ENCODE measurements at places on chromosomes 2 and 18.

DNA sequence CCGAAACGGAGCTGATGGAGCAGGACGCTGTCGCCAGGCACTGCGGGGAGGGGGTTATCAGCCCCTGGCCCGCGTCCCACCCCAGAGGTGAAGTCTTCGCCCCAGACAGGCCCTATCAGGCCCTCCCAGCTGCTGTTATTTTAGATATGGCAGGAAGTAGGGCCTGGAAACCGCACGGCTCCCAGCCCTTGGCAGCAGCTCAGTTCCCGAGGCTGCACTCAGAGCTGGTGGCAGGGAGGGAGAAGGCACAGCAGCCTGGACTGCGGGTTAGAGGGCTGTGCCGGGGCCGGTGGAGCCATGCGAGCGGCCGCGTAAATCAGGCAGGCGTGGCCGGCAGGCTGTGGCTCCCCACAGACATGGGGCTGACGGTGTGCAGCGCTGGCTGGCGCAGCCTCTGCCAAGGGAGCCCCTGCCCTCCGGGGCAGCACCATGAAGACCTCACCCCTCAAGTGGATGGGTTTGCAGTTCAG, 111.4 kb downstream of the NFATC1 start:
- DNase-seq: no peak

DNA sequence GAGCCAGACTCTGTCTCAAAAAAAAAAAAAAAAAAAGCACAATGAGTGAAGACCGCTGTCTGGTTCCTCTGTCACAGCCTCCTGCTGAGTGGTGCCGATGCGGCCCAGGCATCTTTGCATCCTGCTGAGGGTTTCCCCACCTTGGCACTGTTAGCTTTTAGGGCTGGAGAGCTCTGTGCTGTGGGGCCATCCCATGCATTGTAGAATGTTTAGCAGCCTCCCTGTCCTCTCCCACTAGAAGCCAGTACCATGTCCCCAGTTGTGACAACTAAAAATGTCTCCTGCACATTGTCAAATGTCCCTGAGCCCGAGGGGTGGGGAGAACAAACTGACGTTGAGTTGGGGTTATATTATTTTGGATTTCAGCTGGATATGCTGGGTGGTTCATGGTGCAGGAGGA, 7.9 kb upstream of the COLEC11 start:
- DNase-seq: no peak

DNA sequence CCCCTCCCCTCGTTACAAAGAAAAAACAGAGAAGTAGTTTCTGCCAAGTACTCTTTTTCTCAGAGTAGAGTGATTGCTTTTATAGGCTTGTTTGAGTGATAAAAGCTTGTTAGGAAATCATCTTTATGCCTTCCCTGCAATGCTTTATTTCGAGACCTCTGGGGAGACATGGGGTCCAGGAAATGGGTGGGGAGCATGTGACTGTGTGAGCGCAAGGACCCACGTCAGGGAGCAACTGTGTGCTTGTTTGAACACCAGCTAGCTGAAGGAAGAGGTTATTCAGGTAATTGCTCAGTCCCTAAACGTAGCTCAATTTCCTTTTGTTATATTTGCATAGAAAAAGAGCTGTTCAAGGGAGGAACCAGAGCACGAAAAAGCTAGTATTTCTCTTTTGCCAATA, 187.3 kb downstream of the FAM210A start:
- DNase-seq: no peak

GRCh38 chr18:58871514-58872420, 7.1 kb downstream of the ZNF532 start:
- no peak for DNase-seq

GRCh38 chr2:186129767-186130581, 356.1 kb upstream of the ZC3H15 start:
- no peak for DNase-seq

DNA sequence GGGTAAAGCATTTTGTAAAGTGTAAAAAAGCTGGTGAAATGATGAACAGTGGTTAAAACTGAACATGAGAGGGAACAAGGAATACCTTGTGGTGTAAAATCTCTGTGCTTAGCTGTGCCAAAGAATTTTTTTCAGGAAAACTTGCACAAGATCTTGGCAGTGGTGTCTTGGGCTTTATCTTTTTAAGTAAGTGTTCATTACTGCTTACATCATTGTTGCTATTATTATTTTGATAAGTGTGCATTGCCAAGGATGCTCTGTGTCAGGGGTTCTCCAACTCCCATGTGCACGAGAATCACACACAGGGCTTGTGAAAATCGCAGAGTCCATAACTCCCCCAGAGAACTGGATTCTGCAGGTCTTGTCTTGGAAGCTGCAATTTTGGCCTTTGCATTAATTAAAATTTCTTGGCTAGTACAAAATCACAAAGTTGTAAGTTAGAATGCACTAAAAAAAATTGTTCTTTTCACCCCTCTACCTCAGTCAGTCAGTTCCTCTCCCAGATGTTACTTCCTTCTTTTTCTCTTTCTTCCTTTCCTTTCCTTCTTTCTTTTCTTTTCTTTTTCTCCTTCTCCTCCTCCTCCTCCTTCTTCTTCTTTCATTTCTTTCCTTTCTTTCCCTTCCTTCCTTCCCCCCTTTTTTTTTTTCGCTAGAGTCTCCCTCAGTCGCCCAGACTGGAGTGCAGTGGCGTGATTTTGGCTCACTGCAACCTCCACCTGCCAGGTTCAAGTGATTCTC, 37.8 kb downstream of the GATA6 start:
- DNase-seq: no peak

GRCh38 chr2:177611310-177611886, 218.8 kb downstream of the AGPS start:
- DNase-seq: no peak

GRCh38 chr18:24319757-24320156, 77.9 kb downstream of the OSBPL1A start:
- DNase-seq: no peak

DNA sequence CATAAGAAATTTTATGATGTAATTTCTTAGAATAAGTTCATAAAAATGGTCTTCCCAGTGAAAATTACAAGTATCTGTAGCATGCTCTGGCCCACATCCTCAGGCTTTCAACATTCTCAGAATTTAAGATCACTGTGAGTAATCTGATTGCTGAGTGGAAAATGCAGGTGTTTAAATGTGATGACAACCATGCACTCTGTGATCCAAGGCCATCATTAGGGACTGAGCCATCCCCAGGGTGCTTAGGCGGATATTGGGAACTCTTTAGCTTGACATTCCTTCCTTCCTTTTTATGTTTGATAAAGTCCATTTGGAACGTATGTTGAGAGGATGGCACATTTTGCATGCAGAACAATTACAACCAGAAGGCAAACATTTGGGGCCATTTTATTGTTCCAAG, 95.5 kb downstream of the ARL4C start:
- DNase-seq: no peak

DNA sequence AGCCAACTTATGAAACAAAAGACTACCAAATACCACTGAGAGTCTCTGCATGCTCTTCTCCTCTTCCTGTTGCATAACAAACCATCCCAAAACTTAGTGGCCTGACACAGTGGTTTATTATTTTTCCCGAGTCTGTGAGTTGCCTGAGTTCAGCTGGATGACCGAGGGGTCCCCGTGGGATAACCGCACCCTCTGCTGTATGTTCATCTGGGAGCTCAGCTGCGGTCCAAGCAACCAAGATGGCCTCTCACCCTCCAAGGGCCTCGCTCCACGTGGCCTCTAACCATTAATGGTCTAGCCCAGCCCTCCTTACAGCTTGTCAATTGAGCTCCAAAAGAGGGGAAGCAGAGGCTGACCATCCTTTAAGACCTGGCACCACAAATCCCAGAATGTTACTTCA, 17.1 kb downstream of the ITM2C start:
- DNase-seq: no peak

DNA sequence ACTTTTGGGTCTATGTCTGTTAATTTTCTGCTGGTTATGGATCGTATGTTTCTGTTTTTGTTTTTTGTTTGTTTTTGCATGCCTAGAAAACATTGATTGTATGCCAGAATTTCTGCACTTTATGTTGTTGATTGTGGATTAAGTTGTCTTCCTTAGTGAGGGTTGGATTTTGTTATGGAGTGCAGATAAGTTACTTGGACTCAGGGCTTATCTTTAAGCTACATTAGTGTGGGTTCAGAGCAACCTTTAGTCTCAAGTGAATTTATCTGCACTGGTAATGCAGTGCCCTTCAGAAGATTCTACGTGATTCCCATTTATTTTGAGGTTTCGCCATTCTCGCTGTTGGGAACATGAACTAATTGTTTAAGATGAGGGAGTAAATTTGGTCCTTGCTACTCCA, 32.9 kb downstream of the UBR3 start:
- no peak for DNase-seq

- DNase-seq: no peak
These were observed 133.2 kb downstream of the ACKR3 start for GRCh38 chr2:236702657-236703372.

DNA sequence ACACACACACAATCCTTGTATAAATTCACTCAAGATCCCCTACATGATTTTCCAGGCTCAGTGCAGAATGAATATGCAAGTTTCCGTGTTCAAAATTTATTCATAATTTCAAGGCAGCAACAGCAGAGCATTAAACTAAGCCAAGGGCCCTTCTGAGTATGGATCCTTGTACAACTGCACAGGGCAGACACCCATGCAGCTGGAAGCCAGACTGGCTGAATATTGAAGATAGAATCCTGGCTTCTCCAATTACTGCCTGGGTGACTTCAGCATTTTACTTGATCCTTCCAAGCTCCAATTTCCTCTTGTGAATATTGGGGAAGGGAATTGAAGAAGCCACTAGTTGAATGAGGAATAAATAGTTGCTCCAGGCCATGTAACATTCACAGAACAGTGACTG, 267.9 kb upstream of the REG3G start:
- DNase-seq: no peak

GRCh38 chr2:134453476-134453875, 199.6 kb downstream of the MGAT5 start:
- DNase-seq: no peak

DNA sequence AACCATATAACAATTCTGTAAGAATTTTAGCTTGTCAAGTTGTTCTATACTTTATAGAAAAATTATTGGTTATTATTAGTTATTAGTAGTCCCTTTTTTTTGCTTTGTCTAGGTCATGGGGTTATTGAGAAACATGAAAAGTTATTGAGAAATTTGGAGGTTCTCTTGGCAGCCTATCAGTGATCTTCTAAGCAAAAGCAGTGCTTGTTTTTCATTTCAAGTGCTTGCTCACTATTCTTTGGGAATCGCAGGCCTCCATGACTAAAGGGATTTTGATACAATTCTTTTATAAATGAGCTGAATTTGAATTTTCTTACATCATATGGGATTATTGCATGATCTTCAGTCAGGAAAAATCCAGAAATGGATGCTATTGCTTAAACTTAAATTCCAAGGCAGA, 25.8 kb downstream of the PLEKHA3 start:
- no peak for DNase-seq

DNA sequence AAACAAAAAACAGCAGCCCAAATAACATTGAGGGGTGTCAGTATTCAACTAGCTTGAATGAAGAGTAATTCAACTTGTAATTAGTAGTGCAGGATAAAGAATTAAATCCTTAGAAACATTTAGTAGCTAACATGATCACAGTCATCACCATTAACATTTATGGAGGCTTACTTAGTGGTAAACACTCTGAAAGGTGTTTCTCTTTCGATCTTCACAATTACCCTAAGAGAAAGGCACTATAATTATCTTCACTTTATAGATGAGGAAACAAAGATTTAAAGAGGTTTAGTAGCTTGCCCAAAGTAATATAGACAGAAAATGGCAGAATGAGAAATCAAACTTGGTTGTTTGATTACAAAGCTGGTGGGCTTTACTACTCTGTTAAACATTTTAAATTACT, 81.5 kb downstream of the GAREM1 start:
- DNase-seq: no peak

- DNase-seq: no peak
These were observed 640.4 kb downstream of the NRXN1 start for GRCh38 chr2:50391556-50391955.

GRCh38 chr2:136246086-136246669, 128.2 kb upstream of the CXCR4 start:
- no peak for DNase-seq

DNA sequence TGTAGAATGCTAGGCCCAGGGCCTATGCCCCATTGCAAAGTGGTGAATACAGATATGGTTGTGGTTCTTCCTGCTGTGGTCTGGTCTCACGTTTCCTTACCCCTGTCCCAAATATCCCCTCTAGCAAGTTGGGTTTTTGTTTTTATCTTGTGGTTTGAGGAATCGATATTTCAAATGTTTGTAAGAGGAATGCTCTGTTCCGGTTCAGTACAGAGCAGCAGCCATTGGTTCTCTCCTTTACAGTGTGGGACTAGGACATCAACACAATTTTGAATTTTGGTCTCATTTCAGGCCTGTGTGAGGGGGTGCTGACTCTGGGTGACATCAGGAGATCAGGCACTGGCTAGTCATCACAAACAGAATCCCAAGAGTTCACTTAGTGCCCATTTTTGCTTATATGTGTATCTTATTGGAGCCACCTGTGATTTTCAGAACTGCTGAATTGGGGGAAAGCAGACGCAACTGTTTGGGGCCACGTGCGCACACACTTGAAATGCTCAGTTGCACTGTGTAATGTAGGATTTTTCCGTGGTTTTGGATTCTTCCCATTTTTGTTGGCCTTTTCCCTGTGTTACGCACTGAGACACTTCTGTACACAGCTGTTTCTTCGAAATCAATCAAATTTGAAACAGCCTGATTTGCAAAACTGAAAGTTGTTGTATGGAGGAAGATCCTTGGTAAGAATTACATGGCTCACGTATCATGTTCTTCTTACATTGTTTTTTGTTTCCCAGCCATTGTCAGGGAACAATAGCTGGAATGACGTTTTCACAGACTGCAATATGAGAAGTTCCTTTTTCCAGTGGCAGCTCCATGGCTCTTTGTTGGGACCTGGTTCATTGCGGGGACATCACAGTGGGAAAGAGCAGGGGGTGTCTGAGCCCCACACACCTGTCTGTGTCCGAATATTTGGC, 8.6 kb downstream of the SH3BP4 start:
- DNase-seq: no peak
